SK-N-SH (cell line): ENCODE measurements at places on chromosomes 1 and 21.

- no peak for DNase-seq
These were observed 45.6 kb downstream of the SUCO start for GRCh38 chr1:172578586-172578985.

DNA sequence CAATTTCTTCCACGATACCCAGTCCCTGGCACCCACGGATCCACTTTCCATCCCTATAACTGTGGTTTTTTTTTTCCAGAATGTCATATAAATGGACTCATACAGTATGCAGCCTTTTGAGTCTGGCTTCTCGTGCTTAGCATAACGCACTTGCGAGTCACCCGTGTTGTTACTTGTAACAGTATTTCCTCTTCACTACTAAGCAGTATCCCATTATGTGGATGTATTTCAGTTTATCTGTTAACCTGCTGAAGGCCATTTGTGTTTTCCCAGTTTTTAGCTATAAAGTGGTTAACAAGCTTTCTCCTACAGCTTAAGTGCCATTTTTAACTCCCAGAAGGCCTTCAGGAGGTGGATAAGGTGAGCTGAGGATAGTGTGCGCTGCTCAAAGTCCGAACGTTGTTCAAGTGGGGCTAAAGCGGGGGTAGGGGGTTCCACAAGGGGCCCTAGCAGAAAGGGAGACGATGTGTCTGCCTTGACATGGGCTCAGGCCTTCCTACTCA, 829 bp downstream of the ADAR start:
- peak; percentile 34 for DNase-seq

DNA sequence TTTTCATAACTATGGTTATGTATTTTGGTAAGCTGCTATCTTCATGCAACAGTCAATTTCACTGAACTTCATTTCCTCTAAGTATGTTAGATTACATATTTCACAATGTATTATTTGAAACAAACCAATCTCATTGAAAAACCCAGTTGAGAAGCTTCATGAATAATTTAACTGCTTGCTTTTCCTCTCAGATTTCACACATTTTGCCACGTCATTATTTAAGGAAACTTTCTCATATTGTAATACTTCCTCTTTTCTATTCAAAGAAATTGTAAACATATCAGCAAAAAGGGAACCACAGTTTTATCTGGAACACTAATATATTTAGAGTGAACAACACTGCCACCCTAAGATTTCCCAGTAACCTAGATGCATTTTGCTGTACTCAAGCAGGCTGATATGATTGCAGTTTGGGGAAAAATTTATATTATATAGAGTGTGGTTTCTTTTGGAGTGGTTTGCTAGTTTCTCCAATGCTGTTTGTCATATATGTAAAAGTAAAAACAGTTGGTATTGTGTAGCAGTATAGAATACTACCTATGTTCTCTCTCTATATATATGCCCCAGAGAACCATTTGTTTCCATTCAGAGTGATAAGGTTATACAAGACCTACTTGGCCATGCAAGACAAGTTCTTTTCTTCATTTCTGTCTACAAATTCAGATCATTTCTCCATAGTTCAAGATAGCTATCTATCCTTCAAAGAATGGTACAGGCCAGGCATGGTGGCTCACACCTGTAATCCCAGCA, 28.4 kb upstream of the AHCTF1 start:
- no peak for DNase-seq

DNA sequence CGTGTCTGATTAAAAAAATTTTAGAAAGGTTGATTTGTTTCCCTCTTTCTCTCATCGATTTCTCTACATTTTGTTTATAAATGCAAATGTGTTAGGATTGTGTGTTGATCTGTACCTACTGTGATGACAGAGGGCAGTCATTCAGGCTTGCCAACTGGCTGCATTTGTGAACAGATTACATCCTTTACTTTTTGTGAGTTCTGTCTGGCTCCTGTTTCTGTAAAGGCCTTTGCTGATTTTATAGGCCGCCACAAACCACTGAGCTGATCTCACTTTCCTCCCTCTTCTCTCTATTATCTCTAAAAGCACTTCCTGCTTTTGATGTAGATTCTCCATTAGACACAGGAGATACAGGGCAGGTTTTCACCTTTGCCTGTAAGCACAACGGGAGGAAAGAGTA, 106.8 kb downstream of the ESRRG start:
- DNase-seq = no peak

GRCh38 chr1:116326486-116326885, 46.6 kb upstream of the ATP1A1 start:
- DNase-seq = no peak

DNA sequence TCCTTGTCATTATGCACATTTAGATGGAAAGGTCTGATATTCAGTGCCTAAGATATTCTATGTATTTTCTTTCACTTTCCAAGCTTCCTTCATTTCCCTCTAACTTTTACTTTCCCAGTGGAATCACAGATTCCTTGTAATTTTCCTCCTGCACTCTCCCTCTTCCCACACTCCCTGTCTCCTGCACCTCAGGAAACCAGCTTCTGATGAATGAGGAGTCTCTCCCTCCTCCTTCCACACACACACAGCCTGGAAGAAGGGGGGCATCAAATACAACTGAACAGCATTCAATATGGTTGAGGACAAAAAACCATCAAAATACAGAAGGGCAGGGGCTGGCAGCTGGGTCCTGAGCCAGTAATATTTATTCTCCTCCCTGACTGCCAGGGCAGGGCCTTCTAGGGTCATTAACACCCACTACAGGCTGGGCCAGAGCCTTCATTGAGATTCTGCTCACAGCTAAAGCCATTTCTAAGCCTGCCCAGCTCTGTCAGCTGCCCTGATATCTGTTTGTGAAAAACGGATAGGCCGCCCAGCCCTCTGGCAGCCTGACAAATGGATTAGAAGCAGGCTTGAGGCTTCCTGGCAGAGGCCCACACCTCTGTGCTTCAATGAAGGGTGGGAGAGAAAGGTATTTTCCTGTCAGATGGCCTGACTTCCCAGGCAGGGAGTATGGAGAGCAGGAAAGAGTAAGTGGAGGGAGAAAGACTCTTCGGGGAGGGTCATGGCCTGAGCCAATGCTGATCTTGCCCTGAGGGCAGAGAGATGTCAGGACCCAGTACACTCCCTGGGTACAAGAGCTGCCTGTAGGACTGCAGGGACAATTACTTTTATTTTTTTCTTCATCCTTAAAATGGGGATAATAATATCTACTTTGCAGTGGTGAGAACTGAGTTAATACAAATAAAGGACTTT, 138.9 kb upstream of the SPATA6 start:
- DNase-seq = peak; percentile 34

- DNase-seq = no peak
These were observed 22.0 kb downstream of the MAN1A2 start for GRCh38 chr1:117389284-117389683.

GRCh38 chr1:116909512-116910378, at the start of gene PTGFRN:
PTGFRN (plus strand) TSS chr1:116909916; CDS start chr1:116910204, 288 bp downstream.
- DNase-seq = peak; percentile 89

- DNase-seq = peak; percentile 36
These were observed 109.8 kb downstream of the PATJ start for GRCh38 chr1:61851849-61852669.

DNA sequence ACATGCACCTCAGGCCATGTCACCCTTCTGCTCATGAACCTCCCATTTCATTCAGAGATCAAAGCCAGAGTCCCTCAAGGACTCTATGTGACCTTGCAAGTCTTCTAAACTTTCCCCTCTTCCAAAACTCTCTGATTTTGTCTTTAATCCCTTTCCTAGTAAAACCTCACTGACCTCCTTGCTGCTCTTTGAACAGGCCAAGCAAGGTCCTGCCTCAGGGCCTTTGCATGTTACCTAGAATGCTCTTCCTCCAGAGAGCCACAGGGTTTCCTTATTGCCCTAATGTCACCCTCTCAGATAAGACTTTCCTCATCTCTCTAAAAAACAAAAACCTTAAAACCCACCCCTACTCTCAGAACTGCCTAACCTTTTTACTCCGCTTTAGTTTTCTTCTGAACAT, 26.6 kb downstream of the IL23R start:
- no peak for DNase-seq
